ENCODE measurements at places on chromosomes 11 and 22.

DNA sequence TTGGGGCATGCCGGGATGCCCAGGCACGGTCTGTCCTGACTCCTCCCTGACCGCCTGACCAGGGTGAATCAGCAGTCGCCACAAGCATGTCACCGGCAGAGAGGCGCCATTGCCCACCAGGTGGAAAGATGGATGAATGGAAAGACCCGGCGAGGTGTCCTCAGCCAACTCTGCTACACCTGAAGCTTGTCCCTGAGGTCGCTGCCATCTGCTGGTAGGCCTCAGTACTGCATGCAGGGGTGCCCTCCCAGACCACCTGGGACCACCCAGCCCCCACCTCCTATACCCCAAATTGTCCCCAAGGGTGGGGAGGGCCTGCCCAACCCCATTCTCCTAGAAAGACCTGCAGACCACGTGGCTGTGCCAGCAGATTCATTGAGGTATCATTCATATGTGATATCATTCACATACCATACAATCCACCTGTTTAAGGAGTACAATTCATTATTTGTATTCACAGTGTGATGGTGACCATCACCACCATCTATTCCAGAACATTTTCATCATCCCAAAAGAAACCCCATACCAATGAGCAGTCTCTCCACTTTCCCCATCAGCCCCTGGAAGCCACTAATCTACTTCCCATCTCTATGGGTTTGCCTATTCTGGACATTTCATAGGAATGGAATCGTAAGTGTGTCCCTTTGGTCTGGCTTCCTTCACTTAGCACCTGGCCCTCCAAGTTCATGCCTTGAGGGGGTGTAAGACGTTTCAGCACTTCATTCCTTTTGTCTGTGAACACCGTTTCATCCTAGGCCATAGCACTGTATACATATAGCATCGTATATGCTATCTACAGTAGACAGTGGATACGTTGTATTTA lies 17.5 kb downstream of the FGF3 start:
- no peak for DNase-seq

DNA sequence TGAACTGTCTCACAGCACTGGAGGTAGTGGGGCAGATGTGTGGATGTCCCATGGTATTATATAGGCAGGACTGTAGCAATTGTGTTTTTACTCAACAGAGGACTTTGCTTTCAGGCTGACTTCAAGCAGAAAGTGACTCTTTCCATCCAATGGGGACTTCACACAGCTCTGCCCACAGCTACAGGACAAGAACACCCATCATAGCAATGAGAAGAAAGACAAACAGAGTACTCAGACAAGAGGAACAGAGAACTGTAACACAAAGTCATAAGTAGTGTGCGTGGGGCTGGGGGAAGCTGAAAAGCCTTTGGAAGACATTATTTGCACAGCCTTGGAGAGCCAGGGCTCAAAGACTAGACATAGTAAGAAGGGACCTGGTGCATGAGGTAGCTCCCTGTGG lies 70.3 kb downstream of the CCDC81 start:
- no peak for DNase-seq

DNA sequence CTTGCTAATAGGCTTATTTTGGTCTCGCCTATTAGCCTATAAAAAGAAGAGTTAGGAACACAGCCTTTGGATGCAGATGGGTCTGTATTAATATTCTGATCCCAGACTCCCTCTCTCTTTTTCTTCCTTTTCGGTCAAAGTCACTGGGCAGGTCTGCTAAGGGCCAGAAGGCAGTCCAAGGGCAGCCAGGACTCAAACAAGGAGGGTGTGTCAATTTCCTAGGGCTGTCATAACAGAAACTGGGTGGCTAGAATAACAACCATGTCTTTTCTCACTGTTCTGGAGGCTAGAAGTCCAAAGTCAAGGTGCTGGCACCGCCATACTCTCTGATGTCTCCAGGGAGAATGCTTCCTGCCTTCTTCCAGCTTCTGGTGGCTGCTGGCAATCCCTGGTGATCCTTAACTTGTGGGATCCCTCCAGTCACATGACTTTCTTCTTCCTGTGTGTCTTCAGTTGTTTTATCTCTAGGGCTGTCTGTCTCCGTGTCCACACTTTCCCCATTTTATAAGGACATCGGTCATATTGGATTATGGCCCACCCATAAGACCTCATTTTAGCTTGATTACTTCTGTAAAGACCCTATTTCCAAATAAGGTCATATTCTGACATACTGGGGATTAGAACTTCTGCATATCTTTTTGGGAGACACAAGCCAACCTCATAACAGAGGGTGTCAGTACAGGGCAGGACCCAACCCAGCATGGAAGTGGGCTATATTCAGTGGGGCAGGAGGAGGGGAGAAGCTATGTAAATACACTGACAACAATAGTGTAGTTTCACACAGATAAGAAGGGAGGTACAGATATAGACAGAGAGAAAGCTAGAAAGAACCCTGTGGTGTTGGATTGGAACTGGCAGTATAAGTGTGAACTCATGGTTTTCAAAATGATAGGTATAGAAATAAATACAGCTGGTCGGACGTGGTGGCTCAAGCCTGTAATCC lies 5.9 kb upstream of the CSF2RB start:
- no peak for DNase-seq

DNA sequence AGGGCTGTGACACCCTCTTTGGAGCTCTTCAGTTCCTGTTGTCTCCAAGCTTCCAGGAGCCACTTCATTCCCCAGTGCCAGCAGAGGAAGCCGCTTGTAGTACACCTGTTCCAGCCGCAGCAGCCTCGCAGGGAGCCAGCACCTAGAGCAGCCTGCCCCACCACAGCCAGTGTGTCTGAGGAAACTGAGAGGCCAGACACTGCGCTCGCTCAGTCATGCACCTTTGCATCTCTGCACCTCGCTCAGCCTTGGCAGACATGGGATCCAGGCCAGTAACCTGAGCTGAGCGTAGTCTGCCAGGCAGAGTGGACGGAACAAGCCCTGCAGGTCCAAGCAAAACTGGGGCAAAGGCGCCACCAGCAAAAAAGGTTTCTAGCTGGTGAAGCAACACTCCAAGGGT lies 1072.1 kb downstream of the JRKL start:
- no peak for DNase-seq

DNA sequence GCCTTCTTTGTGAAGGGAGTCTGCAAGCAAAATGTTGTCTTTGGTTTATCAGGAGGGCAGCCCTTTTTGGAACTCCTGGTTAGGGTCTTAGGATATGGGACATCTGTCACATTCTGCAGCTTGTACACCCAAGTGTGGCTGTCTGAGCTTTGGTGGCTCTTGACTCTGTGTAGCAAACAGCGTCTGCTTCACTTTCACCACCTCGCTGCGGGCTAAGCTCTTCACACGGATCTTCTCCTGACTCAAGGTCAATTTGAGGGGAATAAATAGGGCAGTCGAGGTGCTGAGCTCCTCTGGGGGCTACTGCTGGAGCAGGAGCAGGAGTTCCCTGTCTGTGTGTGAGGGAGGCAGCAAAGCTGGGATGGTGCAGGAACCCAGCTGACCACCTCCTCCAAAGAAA lies 10.6 kb downstream of the MICAL2 start:
- no peak for DNase-seq

GRCh38 chr11:12214751-12215150 lies 104.4 kb downstream of the MICAL2 start:
- DNase-seq = no peak

DNA sequence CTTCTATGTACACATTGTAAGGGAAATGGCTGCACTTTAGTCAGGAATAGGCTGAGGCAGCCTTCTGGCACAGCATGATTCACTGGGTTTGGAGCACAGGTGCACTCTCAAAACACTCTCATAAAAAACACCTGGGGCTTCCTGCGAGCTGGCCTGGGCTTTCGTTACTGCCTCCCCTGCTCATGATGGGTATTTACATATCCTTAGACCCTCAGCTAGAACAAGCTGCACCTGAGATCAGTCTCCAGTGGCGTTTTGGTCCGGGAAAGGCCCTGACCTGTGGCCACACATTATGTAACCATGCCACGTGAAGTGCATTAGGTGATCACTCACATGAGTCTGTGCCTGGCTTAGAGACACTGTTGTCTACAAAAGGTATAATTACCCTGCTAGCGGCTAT lies 321.7 kb downstream of the TMEM135 start:
- DNase-seq = peak; percentile 80

DNA sequence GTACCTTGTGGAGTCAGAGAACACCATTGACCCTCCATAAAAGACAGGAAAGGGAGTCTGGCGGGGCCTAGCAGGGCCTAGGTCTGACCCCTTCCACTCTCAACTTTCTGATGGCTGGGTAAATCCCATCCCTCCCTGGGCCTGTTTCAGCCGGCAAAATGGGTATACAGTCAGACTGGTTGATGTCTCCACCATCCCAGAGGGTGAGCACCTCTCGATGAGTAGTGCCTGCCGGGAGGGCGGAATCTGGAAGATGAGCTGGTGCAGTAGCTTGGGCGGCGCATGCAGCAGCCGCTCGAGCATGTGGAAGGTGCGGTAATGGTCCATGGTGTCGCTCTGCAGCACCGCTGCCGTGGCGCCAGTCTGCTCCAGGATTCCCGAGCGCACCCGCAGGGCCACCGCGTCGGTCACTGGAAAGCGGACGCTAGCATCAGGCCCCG lies 528 bp downstream of the FIBP start:
- no peak for DNase-seq

DNA sequence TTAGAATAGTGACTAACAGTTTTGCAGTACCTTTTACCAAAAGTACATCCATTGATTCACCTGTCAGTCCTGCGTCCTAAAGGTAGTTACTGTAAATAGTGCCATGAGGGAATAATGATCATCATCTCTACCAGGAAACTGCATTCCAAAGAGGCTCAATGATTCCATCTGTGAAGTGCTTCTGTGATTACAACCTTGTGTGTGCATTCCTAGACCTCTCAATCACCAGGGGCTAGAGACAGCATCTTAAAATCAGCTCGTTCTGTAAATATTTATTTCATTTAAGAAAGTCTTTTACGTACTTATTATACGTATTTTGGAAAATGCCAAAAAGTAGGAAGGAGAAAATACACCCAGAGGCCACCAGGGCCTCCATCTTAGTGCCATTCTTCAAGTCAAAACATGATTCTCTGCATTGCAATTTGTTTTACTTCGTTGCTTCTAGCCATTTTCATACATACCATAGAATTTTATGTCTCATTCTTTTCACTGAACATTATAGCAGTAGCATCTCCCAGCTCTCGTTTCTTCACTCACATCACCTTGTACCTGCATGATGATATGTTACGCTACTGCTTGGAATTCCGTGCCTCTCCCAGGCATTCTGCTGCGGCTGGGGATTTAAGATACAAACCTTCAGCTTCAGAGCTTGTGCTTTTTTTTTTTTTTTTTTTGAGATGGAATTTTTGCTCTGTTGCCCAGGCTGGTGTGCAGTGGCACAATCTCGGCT lies 117.0 kb downstream of the SEZ6L start:
- no peak for DNase-seq

- no peak for DNase-seq
These were observed 2.3 kb upstream of the IL17REL start for GRCh38 chr22:50014655-50015401.

DNA sequence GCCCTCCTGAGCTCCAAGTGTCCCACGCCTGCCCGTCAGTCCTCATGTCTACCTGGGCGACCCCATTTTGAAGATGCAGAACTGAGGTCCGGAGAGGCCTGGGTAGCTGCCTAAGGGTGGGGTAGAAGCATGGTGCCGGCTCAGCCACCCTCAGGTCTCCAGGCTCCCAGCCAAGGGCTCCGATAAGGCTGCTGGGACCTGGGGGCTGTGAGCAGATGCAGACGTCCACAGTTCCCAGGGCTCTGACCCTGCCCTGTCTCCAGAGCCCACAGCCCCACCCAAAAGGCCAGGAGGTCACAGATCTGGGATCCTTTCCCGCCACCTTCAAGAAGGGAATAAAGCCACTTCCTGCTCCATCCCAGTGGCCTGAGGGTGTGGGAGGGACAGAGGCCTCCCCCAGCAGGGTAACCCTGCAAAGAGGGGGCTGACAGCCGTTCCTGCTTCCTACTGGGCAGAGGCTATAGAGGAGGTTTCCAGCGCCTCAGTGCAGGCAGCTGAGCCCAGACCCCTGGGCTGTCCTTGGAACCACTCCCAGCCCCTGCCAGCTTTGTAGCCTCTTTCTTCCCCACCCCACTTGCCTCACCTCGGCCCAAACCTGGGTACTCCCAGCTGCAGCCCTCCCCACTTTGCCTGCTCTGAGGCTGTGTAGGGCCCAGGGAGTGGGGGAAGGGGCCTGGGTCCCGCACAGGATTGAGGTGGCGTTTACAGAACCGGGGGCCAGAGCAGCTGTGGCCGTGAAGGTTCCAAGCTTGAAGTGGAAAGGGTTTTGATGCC lies 85.5 kb downstream of the CDKN1C start:
- no peak for DNase-seq

GRCh38 chr22:40397396-40397795 lies 27.0 kb downstream of the SGSM3 start:
- DNase-seq = no peak

DNA sequence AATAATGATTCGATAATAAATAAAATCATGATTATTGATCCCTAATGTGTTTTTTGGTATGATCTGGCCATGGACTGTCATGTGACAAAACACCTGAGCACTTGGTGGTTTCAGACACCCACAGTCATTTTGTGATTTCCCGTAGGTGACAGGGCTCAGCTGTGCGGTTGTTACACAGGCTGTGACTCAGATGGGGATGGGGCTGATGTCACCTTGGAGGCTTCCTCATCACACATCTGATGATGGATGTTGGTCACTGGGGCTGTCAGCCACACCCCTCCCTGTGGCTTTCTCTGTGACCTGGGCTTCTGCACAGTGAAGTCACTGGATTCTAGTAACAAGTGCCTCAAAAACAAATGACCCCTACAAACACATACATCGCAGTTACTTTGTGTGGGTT lies 995.1 kb downstream of the BRD1 start:
- DNase-seq = no peak

DNA sequence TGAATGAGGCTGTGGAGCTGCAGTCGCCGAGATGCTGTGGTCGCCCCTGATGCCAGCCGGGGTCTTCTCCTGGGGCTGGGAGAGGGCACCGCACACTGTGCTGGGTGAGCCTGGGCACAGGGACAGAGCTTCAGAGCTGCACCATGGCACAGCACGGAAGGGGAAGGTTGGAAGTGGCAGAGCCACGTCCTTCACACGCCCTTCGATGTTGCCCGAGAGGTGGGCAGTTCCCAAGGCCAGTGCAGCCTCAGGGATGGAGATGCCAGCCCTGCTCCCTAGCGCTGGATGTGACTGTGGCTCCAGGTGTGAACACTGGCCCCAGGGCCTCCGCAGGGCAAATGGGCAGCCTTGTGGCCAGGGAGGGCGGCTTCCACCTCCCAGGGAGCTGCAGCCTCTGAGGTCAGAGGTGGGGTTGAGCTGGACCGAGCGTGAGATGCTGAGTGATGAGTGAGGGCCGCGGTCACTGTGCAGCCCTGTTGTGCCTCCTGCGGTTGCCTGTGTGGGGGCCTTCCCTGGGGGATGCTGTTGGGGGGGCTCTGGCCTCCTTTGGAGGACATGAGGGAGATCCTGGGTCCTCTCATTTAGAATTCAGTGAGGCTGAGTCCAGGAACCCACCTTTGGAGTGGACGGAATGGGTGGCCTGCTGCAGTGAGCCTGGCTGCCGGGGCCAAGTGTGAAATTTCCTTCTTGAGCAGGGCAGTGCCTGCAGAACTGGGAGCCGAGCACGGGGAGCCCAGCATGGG lies 1090.0 kb downstream of the BRD1 start:
- DNase-seq = no peak

All from NCI-H2029 treated with DMSO at 0.1 percent for 48 hours (cell line).